ENCODE measurements at places on chromosomes 12 and 14.

GRCh38 chr14:87325741-87326140, 667.2 kb downstream of the GALC start:
- DNase-seq = no peak

- peak; percentile 47 for DNase-seq
Measured at GRCh38 chr14:64112867-64113678, 181.1 kb downstream of the ESR2 start.

DNA sequence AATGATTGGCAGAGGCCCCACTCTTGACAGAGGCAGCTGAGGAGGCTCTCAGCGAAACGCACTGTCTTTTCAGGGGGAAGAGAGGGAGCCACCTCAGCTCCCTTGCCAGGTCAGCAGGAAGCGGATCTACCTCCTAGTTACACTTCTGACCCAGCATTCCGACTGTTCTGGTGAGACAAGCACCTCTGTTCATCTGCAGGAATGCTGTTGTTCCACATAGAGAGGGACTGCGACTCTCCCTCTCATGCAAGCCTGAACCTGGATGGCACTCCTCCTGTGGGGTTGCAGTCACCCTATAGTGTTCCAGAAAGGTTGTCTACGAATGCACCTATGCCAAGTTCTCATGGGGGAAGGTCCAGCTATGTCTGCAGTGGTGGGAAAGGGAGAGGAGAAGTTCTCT, 37.1 kb upstream of the AEBP2 start:
- DNase-seq = no peak

DNA sequence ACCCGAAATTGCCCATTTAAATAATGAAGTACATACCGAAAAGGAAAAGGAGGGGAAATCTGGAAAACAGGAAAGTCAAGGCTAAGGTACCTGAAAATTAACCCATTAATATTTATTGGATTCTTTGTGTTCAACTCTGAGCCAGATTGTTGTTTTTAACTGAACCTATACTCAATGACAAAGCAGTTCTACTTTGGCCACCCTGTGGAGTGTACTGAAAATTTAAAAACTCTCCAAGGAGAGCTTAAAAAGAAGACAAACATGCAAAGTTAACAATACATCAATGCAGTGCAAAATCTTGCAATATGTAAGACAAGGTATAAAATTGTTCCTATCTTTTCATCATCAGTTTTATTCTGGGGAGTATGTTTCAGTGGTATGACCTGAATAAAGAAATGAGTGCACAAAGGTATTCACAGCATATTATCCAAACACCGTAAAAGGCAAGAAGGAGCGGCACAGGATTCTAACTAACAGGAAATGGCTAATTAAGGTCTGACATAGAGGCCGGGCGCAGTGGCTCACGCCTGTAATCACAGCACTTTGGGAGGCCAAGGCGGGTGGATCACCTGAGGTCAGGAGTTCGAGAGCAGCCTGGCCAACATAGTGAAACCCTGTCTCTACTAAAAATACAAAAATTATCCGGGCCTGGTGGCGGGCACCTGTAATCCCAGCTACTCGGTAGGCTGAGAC, 1.7 kb downstream of the USP44 start:
- DNase-seq = no peak

DNA sequence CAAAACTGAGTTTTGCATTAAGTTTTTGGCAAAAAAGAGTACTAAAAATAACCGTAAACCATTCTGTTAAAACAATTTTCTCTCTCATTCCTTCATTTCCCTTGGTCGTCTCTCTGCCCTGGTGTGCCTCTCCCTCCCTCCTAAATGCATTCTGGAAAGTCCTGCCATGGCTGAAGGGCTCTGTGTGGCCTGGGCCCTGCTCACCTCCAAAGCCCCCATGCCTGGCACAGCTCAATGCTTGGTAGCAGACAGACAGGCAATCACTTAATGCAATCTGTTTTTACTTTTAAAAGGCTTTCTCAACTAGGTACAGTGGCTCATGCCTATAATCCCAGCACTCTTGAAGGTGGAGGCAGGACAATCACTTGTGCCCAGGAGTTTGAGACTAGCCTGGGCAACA, 47.8 kb downstream of the CDC42BPB start:
- no peak for DNase-seq
